NCI-H2171 (cell line): ENCODE measurements at places on chromosomes 4 and X.
A peak's percentile ranks its signal among the peaks of the same experiment; 100 is the strongest.

GRCh38 chrX:150567645-150568319 is 639 bp upstream of the MTM1 start:
- no peak for DNase-seq

DNA sequence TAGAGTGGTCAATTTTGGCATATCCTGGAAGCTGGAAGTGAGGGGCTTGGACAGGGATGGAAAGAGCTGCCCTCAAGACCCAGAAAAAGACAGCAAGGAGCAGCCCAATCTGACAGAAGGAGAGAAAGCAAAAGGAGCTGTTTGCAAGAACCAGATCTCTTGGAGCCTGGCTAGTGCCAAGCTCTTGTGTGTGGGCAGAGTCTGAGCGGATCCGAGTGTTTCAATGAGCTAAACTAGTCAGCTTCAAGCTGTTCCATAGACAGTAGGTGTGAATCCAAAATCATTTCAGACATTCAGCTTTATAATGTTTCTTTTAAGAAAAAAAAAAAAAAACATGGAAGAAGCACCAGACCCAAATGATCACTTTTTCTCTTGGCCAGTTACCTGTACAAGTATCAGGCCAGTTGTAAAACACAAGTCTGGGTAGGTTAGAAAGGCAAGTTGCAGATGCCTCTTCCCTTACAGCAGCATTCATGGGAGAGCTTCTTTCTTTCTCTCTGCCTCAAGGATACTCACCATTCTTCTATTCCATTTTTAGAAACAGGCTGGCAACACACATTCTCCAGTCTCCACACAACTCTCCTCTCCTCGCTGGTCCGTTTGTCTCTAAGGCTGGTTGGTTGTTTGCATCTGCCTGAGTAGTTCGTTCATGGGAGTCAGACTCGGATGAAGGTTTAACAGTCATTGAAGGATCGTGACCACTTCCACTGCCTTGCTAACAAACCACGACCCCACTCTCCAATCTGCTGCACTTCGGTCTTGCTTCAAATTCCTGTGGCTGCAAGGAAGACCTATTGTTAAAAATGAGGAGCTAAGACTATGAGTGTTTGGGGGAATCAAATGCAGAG is 105.2 kb upstream of the GATB start:
- no peak for DNase-seq

- no peak for DNase-seq
Measured at GRCh38 chr4:179747218-179747910, 2305.1 kb upstream of the AGA start.

- DNase-seq, result no peak
Measured at GRCh38 chrX:150507251-150507856, 61.1 kb upstream of the MTM1 start.

DNA sequence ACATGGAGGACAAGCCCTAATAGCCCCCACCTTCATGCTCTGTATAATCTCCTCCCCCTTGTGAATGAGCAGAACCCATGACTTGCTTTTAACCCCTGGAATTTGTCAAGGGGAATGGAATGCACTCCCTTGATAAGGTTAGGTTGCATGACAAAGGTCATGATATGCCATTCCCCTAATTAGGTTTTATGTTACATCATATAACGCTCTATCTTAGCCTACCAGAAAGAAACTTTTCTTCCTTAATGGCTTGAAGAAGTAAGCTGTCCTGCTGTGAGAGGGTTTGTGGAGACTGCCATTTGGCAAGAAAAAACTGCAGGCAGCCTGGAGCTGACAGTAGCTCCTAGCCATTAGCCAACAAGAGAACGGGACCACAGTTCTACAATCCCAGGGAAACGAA is 399.8 kb upstream of the MAD2L1 start:
- no peak for DNase-seq

- no peak for DNase-seq
Measured at GRCh38 chrX:3181846-3182245, 140.6 kb downstream of the ARSF start.

DNA sequence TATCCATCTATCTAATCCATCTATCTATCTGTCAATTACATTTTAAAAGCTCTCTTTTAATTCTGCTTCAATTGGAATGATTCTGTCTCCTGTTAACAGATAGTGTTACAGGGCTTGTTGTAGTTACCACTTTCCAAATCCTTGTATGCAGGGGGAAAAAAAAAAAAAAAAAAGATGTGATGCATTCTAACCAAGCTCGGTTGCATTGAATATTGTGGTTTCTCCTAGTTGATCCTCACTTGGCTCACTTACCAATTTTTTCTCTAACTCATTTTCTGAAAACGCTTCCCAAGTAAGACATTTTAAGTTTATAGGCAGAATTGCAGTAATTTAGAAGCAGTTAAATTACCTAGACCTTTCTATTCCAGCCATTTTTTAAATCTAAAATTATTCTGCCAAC is 327.9 kb upstream of the PITX2 start:
- DNase-seq, result no peak

GRCh38 chr4:83320548-83320947 is 14.1 kb downstream of the HPSE start:
- no peak for DNase-seq

DNA sequence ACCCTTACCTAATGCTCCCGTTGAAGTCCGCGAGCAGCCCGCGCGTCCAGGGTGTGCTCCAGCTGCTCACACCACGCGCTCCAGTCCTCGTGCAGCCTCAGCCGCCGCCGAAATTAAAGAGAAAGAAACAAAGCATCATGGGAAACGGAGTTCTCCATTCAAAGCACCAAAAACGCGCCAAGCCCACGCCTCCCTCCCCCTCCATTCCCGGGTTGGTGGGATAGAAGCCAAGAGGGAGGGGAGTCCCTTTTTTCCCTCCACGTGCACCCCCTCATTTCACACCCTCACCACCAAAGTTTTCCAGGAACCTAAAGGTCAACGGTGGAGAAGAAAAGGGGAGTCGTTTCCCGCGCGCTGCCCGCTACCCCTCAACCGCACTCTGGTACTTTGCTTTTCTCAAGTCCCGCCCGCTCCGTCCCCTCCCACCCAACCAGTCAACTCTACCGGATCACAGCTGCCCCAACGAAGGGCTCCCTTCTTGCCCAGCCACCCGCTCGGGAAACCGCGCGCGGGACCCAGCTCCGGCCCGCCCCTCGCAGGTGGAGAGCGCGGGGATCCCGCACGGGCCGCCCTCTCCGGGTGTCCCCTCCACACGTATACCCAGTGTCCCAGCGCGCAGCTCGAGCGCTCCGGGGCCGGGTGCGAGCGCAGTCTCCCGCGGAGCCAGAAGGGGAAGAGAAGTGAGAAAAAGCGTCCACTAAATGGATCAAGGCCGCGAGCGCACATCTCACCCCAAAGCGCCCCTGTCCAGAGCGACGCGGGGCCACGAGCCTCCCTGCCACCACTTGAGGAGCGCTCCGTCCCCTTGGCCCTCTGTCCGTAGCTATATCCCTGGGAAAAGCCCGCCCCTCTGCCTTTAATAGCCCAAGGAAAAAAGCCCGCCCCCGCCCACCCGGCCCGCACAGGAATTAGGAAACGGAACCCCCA is 65.1 kb upstream of the CCDC160 start:
- peak; percentile 16 for DNase-seq

- DNase-seq, result no peak
Measured at GRCh38 chr4:93730760-93731159, 97.8 kb upstream of the ATOH1 start.

DNA sequence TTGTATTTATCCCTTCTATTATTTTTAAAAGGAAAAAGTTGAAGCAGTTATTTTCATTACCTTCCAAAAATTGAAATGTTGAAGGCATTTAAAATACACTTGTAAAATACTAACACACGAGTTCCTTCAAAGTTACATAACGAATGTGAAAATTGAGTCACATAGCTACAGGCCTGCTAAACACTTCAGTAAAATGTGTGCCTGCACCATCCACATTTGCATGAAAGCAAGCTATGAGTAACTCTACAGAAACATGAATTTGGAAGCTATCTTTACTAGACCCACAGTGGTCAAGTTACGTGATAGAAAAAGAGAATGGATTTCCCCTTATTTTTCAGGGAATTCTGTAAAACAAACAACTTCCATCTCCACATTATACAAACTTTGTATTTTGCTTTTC is 1148.8 kb upstream of the PCDH7 start:
- no peak for DNase-seq

GRCh38 chrX:131828482-131828881 is 194.6 kb upstream of the STK26 start:
- DNase-seq, result no peak

DNA sequence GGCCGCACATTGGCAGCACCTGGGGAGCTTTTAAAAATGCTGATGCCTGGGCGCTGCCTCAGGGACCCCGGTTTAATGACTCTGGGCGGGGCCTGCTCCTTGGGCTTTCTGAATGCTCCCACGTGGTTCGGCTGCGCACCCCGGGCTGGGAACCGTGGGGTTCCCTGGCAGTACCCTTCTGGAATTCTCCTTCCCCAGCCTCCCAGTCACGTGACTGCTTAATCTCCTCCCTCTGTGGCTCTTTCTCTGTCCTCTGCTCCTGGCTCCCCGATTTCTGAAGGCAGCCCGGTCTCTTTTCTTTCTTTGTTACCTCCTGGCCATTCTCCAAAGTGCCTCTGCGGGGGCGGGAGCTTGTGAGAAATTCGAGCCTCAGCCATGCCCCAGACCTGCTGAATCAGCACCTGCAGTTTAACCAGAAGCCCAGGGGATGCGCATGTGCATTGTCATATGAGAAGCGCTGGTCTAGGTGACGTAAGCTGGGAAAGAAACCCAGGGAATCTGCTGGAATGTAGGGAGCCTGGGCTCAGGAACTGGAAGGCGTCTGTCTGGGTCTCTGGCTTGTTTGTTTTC is 16.6 kb downstream of the CLCN4 start:
- DNase-seq, result peak; percentile 49

GRCh38 chr4:129014566-129015509 is 78.5 kb downstream of the SCLT1 start:
- no peak for DNase-seq
